ENCODE measurements at places on chromosomes 6 and 20.

GRCh38 chr6:13427801-13428582, 59.4 kb downstream of the GFOD1 start:
- DNase-seq = peak; percentile 47

DNA sequence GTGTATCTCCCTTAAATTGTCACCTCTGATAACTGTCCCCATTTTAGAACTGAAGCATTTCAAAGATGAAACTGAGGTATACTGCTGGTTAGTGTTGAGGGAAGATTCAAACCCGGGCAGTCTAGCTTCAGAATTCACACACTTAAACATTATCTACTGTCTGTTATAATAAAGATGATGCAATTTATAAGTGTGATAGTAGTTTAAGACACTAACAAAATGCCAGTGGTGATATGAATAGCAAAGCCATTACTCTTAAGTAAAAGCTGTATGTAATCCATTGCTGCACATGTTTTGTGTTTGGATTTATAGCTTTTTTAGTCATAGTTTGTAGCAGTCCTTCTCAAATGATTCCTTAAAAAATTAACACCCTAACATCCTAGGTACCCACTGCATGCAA, 19.8 kb downstream of the USP45 start:
- no peak for DNase-seq

GRCh38 chr20:12737900-12738299, 270.9 kb upstream of the SPTLC3 start:
- DNase-seq = no peak

GRCh38 chr6:99349171-99350141, at the start of gene FAXC:
Gene FAXC, minus strand, starts transcription at chr6:99349674. Its CDS starts 302 bp downstream, at chr6:99349372.
- no peak for DNase-seq

GRCh38 chr6:167980911-167981580, 16.4 kb upstream of the KIF25 start:
- DNase-seq = no peak

DNA sequence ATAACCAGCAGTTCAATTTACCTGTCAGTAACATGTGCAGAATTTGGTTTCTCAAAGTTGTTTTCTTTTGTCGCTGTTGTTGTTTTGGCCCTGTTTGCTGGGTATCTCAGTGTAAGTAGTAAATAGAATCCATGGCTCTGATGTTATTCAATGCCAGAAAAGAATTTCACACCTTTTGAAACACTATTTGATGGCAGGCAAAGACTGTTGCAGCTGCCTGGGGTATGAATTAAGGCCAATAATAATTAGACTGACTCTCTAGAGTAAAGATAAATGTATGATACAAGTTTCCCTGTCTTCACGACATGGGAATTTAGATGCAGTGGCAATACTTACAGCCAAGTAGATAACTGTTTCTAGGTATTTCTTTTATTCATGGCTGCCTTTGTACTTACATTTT, 281.4 kb downstream of the CD83 start:
- no peak for DNase-seq

DNA sequence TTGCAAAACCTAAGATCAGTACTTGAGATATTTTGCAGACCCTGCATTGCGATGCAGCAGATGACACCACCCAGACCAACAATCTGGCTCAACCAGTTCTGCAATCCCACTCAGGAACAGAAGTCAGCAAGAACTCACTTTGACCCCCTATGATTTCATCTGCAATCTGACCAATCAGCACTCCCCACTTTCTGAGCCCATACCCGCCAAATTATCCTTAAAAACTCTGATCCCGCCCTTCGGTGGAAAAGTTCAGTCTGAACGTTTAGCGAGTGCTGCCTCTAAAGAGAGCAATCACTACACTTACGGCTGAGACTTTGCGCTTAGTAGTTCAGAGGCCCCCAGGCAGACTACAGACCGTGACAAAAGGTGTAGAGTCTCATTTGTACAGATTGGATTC, 17.3 kb upstream of the KIAA1586 start:
- no peak for DNase-seq

DNA sequence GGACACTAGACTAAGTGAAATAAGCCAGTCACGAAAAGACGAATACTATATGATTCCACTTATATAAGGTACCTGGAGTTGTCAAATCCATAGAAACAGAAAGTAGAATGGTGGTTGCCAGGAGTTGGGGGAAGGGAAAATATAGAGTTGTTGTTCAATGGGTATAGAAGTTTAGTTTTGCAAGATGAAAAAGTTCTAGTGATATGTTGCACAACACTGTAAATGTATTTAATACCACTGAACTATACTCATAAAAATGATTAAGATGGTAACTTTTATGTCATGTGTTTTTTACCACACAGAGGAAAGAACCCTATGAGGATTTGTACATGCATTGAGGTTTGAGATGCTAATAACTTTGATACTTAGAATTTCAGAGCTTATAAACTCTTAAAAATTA, 46.0 kb upstream of the TRAM2 start:
- DNase-seq = no peak

DNA sequence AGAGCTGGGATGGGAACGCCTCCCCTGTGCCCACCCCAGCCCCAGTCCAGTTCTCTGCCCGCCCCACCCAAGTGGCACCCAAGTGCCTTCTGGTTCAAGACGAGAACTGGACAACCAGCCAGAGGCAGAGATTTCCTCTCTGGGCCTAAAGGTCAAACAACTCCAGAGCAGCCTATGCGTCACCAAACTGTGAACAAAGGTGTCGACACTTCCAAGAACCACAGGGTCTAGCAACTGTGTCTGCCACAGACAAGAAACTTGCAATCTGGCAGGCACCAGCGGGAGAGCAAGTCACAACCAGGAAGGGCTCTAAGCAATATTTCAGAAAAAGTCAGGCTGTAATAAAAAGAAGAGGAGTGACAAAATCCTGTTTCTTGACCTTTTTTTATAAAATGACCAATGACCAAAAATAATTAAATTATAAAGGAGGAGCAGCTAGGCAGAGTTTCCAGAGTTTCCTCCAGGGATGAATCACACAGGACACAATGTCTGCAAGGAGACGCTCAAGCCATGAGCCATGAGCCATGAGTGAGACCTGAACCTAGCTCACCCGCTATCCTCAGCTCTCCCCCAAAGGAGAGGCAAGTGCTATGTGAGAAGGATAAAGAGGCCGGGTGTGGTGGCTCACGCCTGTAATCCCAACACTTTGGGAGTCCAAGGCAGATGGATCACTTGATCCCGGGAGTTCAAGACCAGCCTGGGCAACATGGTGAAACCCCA, 11.1 kb downstream of the EDEM2 start:
- no peak for DNase-seq

- DNase-seq = no peak
These were observed 61.2 kb downstream of the LAMA4 start for GRCh38 chr6:112193117-112193516.

- DNase-seq = no peak
These were observed 73.8 kb downstream of the HUS1B start for GRCh38 chr6:583116-583515.

- DNase-seq = no peak
These were observed 406.5 kb downstream of the MAFB start for GRCh38 chr20:40282541-40282940.

GRCh38 chr6:71400852-71401251, 112.2 kb downstream of the OGFRL1 start:
- DNase-seq = no peak

DNA sequence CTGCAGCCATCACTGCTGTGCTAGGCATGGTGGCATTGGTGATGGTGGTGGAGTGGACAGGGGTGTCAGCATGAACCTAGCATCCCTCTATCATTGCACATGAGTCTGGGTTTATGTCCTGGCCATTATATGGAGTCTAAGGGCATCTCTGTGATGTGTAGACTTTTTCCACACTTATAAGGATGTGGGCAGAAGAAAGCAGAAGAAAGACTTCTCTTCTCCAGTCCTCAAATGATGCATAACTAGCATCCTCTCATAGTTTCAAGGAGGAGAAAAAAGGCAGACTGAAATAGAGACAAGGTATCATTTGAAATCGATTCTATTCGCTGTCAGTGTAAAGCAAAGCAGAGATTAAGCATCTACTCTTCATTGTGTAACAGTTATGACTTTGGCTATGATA, 140.0 kb upstream of the ATXN1 start:
- DNase-seq = no peak

GRCh38 chr6:111410371-111410770, 72.6 kb downstream of the REV3L start:
- DNase-seq = no peak

- no peak for DNase-seq
These were observed 65.9 kb downstream of the TMEM244 start for GRCh38 chr6:129795261-129795660.

- no peak for DNase-seq
These were observed 837.3 kb upstream of the SLC35B3 start for GRCh38 chr6:9272671-9273070.

DNA sequence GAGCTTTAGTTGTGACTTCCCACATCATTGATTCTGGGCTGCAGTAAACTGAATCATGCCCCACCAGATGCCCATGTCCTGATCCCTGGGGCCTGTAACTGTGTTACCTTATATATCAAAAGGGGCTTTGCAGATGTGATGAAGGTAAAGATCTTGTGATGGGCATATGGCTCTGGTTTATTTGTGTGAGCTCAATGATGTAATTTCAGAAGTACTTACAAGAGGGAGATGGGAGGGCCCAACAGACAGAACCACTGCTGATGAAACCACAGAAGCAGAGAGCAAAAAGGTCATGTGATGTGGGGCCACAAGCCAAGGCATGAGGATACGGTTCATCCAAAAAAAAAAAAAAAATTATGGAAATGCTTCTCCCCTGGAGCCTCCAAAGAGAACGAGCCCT, 118.7 kb downstream of the TOX2 start:
- DNase-seq = no peak
